Motor neuron (in vitro differentiated cells): ENCODE measurements at places on chromosomes 6 and 20.

DNA sequence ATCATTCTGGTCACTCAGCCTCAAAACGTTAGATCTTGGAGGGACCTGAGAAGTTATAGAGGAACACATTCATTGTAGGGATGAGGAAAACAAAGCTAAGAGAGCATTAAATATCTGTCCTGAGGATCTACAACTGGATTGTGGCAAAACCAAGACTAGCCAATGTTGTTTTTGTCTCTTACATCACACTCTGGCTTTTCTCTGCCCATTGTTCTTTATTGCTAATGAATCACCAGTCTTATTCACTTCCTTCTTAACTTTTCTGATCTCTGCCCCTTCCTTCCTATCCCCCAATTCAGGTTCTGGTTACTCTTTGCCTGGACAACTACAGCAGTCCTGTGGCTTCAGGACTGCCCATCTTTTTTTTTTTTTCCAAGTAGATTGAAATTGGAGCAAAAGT lies 57.0 kb upstream of the PREP start:
- no peak for ATAC-seq

- ATAC-seq = peak; percentile 13
Observed at GRCh38 chr20:10089871-10090587, 55.2 kb downstream of the ANKEF1 start.

DNA sequence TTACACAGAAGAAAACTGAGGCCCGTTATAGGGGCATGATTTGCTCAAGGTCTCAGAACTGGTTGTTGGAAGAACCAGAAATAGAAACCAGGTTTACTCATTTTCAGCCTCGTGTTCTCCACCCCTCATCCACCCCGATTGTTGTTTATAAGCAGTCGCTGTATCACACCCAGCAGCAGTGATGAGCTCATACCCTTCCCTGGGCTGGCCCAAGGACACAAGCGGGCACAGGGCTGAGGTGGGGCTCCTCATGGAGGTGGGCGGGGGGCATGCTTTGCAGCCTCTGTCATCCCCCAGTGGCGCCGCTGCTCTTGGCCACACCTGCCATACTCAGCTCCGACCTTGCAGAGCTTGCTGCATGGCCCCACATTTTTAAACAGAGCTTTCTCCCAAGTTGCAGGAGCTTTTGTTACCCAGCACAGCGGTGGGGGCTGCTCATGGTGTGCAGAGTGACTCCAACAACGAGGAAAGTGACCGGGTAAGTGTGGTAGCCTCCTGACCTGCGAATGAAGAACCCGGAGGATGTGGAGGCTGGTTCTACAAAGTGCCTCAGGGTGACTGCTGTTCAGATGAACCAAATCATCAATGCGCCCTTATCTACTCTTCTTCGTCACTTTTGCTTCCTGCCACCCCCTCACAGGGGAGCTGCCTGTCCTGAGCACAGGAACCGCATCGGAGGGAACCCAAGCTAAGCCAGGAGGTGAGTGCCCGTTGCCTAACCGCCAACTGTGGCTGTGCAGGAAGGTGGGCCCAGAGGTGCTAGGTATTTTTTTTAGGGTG lies 43.6 kb upstream of the NKX2-2 start:
- no peak for ATAC-seq

GRCh38 chr6:85498596-85499258 lies 48.8 kb downstream of the NT5E start:
- no peak for ATAC-seq

DNA sequence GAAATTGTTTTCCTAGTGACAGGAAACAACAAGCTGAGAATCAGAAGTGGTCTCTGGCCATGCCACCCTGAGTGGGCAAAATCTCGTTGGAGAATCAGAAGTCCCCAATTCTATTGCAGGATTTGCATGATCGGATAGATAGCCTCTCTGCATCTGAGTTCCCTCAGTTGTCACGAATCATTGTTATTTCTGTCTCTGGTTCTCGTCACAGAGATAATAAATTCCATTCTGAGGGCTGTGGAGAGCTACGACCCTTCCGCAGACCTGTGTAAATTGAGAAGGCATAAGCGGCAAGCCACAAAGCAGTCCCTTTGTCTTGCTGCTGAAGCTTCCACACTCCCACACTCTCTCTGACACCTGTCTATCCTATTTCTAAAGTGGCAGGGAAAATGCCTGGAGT lies 102.4 kb upstream of the CNR1 start:
- ATAC-seq = peak; percentile 36

DNA sequence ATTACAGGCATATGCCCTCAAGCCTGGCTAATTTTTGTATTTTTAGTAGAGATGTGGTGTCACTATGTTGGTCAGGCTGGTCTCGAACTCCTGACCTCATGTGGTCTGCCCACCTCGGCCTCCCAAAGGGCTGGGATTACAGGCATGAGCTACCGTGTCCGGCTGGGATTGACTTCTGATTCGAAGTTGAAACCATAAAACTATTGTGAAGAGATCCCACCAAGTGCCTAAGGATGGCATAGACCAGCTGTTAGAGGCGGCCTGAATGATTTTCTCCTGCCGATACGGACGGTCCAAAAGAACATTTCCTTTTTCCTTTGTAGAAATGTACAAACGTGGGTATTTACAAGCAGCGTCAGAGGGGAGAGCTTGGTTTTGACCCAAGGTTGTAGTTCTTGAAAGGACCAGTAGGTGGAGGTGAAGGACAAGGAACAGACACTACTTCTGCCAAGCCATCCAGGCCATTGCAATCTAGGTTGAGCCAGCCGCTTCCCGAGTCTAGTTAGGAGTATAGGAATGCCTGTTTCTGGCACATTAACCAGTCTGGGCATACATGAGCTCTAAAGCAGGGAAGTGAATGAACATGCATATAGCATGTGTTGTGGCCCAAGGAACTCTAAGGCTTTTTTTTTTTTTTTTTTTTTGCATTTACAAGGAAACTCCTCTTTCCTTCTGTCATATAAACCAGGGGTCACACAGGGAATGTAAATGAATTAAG lies 29.0 kb downstream of the MOCS3 start:
- peak; percentile 81 for ATAC-seq
